GM12878 (cell line): ENCODE measurements at places on chromosomes 2 and 18.

- no peak for DNase-seq
These were observed 79.2 kb downstream of the LAMA1 start for GRCh38 chr18:7038330-7038851.

DNA sequence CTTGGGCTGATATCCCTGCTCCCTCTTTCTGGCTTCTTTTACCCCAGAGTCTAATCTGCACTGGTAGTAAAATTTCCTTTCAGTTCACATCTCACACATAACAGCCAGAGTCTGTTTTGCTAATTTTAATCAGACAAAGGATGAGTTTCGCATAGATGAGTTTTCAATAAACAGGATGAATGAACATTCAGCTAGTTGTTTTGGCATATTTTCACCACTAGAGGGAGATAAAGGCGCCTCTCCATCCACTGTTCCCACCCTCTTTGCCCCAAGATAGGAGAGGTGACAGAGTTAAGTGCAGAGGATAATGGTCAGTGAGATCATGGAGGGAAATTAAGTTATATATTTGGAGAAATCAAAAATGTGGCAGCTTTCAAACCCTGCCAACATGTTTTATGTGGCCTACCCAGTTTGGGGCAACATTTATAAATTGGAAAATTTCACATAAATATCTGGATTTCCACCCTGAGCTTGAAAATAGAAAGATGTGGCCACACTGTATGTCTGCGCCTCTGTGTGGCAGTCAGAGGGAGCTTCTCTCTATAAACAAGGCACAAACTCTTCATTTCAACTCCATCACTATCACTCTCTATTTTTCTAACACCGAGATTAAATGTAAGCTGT is 48.5 kb upstream of the DTNA start:
- no peak for DNase-seq

- no peak for DNase-seq
These were observed at the start of gene DYSF for GRCh38 chr2:71453404-71454220. DYSF (plus strand) TSS chr2:71453561.

GRCh38 chr2:55061523-55062344 is 11.5 kb upstream of the RTN4 start:
- no peak for DNase-seq

DNA sequence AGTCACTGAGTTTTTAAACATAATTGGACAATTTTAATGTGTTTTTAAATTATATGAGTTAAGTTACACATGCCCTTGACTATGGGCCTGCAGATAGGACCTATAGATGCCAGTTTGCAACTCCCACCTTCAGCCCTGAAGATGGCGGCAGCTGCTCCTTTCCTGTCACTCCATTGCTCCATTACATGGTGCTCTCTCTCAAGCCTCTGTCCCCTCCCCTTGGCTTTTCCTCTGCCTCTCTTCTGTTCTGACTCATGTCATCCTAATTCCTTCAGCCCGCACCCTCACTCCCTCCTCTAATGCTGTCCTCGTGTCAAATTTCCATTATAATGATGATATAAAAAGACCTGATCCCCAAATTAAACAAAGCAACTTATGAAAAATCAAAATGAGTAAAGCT is 133.7 kb upstream of the HNRNPA3 start:
- DNase-seq = no peak

- DNase-seq = no peak
These were observed 197.4 kb downstream of the SNTG2 start for GRCh38 chr2:1147873-1148612.

DNA sequence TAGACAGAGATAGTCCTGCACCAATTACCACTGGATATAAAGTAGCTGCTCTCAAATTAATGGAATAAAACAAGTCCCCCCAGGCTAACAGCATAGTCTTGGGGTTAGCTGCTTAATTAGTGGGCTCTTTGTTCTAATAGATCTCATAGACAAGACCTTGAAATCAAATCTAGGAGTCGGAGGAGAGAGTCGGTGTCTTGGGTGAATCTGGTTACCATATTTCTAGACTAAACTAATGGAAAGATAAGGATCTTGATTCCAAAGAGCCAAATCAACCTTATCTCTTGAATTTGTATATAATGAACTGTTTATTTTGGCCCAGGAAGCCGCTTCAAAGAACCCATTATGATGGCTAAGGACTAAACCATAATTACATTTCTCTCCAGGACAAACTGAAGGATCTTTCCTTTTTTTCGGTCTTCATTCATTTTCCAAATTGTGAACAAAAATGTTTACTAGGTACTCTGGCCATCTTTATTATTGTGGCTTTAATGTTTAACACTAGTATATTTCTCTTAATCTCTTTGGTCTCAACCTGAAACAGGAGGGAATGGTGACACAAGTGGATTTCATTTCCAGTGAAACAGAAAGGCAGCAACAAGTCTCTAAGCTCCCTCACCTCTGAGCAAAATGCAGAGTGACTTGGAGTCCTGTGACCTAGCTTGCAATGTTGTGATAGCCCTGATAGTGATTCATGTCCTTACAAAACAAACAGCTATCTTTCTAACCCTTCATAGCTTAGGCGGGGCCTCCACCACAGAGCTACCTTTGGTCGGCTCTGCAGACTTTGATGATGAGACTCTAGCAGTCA is 137.9 kb upstream of the PARD3B start:
- DNase-seq = no peak

- DNase-seq = no peak
These were observed 272.5 kb downstream of the PHLPP1 start for GRCh38 chr18:62987859-62988258.

GRCh38 chr2:27776097-27776496 is 4.6 kb downstream of the MRPL33 start:
- no peak for DNase-seq

DNA sequence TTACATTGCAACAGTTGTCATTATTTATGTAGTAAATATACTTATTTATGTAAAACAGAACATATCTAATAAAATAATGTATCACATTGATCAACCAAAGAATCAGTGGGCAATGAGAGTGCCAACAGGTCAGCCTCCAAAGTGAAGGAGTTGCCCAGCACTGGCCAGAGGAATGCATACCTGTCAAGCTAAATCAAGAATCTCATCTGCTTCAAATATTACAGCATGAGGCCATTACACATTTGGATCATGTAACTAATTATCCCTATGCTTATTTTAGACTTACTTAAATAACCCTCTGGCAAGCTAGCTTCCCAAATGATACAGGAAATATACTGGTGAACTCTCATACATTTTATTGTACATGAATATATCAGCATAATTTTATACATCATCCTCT is 1211.7 kb upstream of the ACVR2A start:
- DNase-seq = no peak

GRCh38 chr2:181657379-181657778 is 474 bp upstream of the CERKL start:
- DNase-seq = no peak

GRCh38 chr2:213420828-213421385 is 136.6 kb downstream of the SPAG16 start:
- DNase-seq = no peak

- DNase-seq = no peak
These were observed 254.0 kb downstream of the KCNJ3 start for GRCh38 chr2:154952346-154952980.

DNA sequence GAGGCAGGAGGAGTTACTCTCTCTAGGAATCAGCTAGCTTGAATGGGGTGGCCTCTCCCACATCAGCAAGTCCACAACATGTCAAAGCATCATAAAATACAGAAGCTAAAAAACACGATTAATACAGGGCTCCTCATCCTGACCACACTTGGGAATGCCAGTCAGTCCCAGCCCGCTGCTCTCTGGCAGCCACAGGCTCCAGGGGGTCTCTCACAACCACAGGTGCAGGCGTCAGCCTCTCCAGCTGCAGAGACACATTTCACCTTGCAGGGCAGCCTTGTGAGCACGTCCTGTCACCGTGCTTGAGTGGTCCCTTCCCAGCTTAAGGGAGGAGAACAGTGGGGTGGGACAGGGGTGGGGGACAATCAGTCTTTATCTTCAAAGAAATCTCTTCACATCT is 137.4 kb upstream of the SH3BP4 start:
- no peak for DNase-seq

- no peak for DNase-seq
These were observed 3.2 kb downstream of the MTHFD2 start for GRCh38 chr2:74201596-74201995.

DNA sequence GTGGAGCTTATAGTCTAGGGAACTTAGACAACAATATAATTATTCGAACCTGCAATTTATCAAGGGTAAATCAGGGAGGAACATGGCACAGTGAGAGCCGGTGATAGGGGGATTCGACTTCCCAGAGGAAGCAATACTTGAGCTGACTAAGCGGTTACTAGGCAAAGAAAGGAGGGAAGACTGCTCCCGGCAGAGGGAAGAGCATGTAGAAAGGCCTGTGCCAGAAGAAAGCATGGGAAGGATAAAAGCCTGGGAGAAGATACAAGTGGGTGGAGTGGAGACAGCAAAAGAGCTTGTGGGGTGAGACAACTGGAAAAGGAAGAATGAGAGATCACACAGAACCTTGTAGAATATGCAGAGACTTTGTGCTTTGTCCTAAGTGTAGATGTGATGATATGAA is 93.3 kb downstream of the MARCHF4 start:
- no peak for DNase-seq

DNA sequence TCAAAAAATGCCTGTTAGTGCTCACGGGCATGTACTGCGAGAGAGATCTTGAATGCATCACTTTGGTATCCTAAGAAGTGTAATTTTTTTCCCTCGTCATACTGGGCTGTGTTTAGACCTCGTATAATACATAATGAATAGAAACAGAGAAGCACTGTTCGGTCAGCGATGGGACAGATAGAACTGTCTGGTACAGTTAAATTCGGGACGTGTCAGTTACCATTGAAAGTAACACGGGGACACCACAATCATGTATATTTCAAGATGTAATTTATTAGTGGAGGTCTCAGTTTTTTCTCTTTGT is 1.8 kb downstream of the PKP4 start:
- no peak for DNase-seq

- no peak for DNase-seq
These were observed 3.7 kb downstream of the MYL12B start for GRCh38 chr18:3265564-3266033.

DNA sequence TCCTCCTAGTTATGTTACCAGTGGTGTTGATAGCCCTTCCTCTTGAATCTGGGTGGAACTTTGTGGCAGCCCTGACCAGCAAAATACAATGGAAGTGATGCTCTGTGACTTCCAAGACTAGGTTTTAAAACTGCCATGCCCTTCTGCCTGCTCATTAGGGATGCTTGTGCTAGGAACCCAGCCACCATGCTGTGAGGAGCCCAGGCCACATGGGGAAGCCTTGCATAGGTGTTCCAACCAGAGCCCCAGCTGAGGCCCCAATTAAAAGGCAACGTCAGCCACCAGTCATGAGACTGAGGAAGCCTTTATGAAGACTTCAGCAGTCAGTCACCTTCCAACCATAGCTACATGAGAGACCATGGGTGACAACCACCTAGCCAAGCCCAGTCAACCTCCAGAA is 14.0 kb upstream of the MAPRE2 start:
- no peak for DNase-seq

DNA sequence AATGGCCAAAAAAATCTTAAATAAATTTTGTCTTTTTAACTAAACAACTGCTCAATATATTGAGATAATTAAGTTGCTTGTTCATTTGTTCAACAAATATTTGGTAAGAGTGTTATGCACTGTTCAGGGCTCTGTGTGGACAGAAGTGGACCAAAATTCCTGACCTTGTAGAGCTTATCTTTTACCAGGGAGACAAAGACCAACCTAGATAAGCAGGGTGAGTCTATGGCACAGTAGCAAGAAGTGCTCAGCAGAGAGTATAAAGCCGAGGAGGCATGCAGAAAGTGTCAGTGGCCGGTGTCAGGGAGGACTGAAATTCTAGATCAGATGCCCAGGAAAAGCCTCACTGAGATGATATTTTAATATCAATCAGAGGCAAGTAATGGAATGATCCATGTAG is 2.6 kb downstream of the RAB27B start:
- no peak for DNase-seq

- DNase-seq = no peak
These were observed 31.7 kb downstream of the LPIN2 start for GRCh38 chr18:2981212-2981728.

GRCh38 chr2:225649274-225649673 is 249.8 kb downstream of the NYAP2 start:
- no peak for DNase-seq
